Kidney (tissue), 22 donors: ENCODE measurements at places on chromosomes 5 and 9. TPM values are rescaled to one million over a fixed set of nuclear protein-coding genes. Genes with fewer than 3 reads are reported as not detected.

Gene GABRA1
- not detected for total RNA-seq

Gene PCA3
- total RNA-seq: not detected

DNA sequence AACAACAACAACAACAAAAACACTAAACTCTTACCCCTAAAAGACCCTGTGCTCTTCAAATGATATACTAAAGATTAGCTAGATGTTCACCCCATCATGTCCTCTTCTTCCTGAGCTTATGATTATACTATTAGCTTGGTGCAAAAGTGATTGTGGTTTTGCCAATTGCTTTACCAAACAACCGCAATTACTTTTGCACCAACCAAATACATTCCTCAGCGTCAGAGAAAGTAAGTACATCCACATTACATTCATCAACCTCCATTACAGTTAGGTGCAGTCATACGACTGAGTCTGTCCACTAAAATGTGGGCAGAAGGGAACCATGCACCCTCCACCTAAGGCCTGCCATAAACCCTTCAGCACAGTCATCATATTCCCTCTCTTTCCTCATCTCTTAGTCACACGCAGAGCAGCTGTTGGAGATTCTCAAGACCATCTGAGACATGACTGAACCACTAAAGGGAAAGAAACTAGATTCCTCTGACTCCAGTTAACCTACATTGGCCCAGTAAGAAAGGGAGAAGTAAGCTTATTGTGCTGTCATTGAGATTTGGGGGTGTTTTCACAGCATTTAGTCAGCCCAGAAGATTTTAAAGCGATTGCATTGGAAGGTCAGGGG is 181.6 kb upstream of the TLE4 start:
- DNase-seq: no peak

GRCh38 chr5:163566678-163567077 is 61.3 kb downstream of the MAT2B start:
- no peak for DNase-seq

DNA sequence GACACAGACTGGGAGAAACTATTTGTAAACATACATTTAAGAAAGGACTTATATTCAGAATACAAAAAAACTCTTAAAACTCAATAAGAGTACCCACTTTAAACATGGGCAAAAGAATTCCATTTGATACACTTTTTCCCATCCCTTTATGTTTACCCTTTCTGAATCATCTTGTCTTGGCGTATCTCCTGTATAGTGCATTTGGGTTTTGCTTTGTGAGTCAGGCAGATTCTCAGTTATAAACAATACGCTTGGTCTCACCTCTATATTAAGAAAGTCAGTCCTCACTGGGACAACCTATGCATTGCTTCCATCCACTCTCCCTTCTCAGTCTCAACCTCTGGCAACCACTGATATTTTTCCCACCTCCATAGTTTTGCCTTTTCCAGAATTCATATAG is 27.3 kb upstream of the ADAMTS6 start:
- no peak for DNase-seq

- DNase-seq: no peak
Observed at GRCh38 chr9:79592726-79593493, 21.1 kb downstream of the TLE4 start.
